Pulmonary artery endothelial cell (primary cell): ENCODE measurements at places on chromosomes 13 and 19. TPM values are rescaled to one million over a fixed set of nuclear protein-coding genes. Genes with fewer than 3 reads are reported as not detected.

DNA sequence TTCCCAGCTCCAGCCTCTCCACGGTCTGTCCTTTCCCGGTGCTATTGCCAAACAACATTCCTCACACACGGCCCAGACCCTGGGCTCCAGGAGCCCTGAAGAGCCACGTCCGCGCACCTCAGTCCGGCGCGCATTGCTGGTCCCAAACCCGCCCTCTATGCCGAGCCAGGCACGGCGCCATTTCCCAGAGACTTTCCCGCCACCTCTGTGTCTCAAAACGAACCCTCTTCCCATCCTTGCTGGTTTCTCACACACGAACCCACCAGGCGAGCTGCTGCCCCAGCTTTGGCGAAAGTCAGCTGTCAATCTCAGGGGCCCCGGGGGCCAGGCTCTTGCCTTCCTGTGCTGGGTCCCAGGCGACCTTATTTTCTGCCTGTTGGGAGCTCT lies 28.0 kb upstream of the F7 start:
- no peak for DNase-seq

GRCh38 chr13:67833564-67833963 lies 603.4 kb upstream of the PCDH9 start:
- DNase-seq: no peak

- DNase-seq: no peak
These were observed 33.4 kb downstream of the MBD3L2B start for GRCh38 chr19:6987850-6988249.

DNA sequence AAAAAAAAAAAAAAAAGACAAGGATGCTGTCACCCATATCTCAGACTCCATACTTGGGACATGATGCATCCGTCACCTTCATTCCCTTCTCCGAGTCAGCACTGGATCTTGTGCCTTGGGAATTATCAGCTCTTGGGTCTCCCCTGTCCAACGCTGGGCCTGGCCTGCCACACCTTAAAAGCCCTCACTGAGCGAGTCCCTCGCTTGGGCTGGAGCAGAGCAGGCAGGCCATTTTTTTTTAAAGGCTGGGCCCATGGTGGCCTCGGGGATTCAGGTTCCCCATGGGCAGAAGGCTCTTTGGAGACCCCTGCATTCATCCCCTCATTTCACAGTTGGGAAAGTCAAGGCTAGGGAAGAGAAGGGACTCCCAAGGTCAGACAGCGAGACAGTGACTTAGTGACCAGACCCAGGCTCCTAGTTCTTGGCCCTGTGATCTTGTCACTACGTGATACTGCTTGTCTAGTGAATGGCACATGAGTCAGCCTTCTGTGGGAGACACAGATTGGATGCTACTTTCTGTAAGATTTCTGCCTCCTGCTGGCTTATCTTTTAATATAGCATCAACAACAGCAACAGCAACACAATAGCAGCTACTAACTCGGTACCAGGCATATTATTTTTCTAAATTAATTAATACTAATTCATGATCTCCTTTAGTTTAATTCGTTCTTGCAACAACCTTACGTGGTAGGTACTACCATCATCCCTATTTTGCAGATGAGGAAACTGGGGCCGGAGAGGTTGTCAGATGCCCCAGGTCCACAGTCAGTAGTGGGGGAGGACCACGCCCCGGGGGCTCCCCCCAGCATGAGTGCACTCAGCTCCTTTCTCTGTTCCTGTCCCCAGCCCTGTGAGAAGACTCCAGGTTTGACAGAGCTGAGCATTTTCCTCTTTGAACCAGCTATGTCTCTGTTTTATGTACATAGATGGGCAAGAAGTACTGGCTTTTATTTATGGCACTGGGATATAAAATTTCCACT lies 27.4 kb upstream of the ZNF536 start:
- DNase-seq: no peak

DNA sequence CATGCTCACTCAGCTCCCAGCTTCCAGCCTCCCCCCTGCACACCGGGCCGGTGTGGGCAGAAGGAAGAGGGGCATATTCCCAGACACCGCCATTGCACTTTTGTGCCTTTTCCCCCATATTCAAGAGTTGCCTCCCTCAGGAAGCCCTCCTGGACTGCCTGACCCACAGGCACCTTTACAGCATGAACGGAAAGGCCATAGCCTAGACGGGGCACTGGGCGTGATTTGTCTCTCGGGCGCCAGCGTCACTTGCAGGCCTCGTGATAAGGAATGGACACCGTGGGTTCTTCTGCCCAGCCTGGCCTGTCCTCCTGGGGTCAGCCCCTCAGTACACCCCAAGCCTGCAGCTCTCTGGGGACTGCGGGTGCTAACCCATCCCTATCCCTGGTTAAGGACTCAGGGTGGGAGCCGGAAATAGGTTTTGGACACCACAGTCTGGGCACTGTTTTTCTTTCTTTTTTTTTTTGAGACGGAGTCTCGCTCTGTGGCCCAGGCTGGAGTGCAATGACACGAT lies 933 bp upstream of the UQCR11 start:
- no peak for DNase-seq

GRCh38 chr19:50292216-50292827 lies 36.9 kb downstream of the KCNC3 start:
- DNase-seq: no peak

GRCh38 chr19:36745870-36746269 lies 26.7 kb downstream of the ZNF850 start:
- DNase-seq: no peak

The CCDC8 gene
- total RNA-seq: 0.07 and 0.25 TPM in 2 replicates

The MEIOSIN gene
- total RNA-seq: not detected in 2 replicates

The IGLON5 gene
- total RNA-seq: not detected in 2 replicates
